Activated T-cell treated with anti-CD3 and anti-CD28 coated beads, Interleukin-2, amount 50 U/mL, for 72 hours (primary cell): ENCODE measurements at places on chromosomes 2 and 18. TPM values are rescaled to one million over a fixed set of nuclear protein-coding genes. Genes with fewer than 3 reads are reported as not detected.

Gene ACMSD
- total RNA-seq = not detected

Gene THOC1
- 76.6 TPM for total RNA-seq

Gene ANTXR1
- total RNA-seq = not detected

DNA sequence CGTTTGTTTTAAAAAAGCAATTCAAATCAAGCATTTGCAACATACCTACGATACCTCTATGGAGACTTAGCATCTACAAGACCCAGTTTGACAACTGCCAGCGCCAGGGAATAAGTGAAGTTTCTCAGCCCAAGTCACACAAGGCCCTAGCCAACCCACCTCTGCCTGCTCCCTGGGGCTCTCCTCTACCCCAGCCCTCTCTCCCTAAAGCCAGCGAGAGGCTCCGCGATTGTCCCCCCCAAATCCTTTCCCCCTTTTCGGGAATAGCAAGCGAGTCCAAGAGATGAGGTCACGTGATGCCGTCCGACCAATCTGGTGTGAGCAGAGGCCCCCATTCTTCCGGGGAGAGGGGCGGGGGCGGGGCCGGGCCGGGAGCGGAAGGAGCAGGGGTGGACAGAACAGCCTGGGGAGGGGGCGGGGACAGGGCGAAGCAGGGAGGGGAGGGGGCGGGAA is 102.2 kb upstream of the RAB6C start:
- peak; percentile 75 for DNase-seq

- DNase-seq = no peak
Measured at GRCh38 chr2:3635171-3635974, 22.6 kb upstream of the ALLC start.

- no peak for DNase-seq
Measured at GRCh38 chr2:236175548-236176150, 7.5 kb upstream of the GBX2 start.

- peak; percentile 57 for DNase-seq
Measured at GRCh38 chr18:51668101-51668500, 470.6 kb upstream of the MEX3C start.

- peak; percentile 69 for DNase-seq
Measured at GRCh38 chr2:29921560-29921915, at the start of gene ALK. ALK (minus strand) TSS chr2:29921586; CDS start chr2:29920659, 927 bp downstream.

GRCh38 chr18:49612515-49613033 is 50.7 kb downstream of the LIPG start:
- DNase-seq = no peak

GRCh38 chr2:235133837-235134236 is 182.0 kb downstream of the SH3BP4 start:
- no peak for DNase-seq

DNA sequence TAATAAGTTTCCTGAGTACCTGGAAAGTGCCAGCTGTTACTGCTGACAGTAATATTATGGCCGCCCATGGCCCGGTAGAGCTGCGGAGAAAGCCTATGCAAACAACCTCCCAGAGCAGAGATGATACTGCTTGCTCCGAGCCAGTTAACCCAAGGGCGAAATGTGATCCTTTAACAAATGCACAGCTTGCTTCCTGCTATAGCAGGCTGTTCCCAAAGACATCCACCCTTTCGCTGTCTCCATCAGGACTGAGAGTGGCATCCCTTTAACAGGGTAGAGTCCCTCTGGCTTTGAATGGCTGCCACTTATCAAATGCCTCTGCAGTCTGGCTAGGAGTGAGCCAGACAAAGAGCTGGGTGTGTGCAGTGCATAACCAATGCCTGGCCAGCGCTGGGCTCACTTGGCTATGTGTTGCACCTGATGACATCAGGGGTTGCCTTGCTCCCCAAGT is 69.7 kb upstream of the DAPL1 start:
- DNase-seq = no peak

GRCh38 chr2:210199186-210199765 is 26.0 kb downstream of the ACADL start:
- no peak for DNase-seq

GRCh38 chr2:18422432-18423165 is 137.9 kb downstream of the RDH14 start:
- no peak for DNase-seq

DNA sequence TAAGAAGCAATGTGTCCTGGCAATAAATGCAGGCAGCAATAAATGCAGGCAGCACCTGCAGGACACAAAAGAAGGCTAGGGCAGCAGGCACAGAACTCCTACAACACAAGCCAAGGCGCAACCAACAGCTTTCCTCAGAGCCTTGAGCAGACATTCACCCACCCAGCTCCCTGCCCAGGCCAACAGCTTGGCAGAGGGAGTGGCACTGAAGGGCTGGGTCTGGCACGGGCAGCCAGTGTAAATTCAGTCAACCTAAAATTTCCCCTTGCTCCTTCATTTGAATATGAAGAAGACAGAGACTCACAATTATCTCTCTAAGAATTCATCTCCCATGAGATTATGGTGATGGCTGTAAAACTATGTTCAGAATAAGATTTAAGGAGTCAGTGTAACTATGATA is 35.4 kb downstream of the AAK1 start:
- no peak for DNase-seq

DNA sequence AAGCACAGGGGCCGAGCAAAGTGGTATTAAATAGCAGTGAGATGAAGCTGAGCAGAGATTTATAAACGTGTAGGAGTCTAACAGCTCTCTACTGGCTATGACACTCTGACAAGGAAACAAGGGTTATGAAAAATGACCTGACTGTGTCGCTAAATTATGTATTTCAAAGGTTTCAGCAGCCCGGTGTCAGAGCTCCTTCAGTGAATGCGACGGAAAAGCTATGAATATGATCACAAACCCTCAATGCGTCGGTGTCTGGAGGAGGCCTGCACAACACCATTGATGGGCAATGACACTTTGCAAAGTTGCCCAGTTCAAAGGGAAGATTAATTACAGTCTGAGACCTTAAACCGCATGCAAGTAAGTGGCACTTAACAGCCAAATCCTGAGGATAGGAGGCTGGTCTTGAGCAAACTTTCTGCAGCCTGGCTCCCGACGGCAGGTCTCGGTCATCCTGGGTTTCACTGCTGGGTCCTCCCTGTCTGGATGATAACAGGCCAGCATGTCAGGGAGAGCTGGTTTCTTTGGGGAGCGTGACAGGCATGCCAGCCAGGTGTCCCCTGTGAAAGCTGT is 615.1 kb upstream of the SALL3 start:
- no peak for DNase-seq
